ENCODE measurements at places on chromosomes 3 and 15.

- DNase-seq, result no peak
These were observed 5.9 kb downstream of the MYO5C start for GRCh38 chr15:52289629-52290081.

DNA sequence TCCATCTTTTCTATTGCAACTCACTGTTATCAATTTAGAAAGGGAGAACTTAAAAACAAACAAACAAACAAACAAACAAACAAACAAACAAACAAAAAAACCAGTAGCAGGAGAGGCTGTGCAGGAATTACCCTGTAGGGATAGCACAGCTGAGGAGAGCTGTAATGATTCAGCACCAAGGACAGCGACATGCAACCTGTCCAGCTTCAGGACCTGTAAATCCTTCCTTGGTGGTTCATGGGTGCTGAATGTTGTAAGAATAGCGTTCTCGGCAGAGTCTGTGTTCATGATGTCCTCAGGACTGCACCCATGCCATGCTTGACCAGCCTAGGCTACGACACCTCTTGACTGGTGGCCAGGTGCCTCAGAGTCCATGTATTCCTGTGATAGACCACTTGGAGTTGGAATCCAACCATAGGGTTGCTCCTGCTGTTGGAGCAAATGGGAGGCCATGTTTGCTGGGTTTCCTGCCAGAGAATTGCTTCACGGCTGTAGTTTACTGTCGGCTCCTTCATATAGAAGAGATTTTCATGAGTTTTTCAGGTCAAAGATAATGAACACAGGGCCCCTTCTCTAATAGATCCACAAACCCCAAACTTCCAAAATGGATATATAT is 65.9 kb downstream of the CACNA2D3 start:
- DNase-seq, result peak; percentile 16

DNA sequence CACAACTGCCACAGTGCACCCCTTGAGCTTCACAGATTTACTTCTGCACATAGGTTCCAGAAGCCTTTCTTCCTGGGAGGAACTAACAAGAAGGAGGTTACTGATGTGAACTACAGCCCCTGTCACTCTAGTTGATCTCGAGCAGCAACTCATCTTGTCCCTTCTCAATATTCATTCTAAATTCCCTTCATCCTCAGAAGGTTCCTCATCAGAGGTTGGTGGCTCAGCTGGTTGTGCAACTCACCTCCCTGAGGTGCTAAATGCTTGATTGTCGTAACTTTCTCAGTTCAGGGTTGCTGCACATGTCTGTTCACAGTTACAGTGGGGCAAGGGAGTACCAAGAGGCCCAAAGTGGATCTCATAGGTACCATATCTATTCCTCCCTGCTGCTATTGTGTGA is 5.7 kb upstream of the A4GNT start:
- DNase-seq, result no peak

DNA sequence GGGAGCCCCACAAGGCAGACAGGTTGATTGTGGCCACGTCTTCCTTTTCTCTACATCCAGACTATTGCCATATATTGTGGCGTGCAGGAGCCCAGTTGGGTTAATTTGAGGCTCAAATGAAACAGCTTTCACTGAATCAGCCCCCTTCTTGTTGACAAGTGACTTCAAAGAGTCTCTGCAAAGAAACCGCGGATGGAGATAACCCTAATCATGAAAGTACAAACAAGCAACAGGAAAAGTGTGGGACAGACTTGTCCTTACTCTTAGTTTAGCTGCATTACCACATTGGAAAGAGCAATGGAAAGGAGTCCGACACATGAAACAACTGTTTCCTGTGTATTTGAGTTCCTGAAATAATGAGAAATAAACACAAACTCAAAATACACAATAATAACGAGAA is 3.3 kb downstream of the TMEM40 start:
- no peak for DNase-seq

DNA sequence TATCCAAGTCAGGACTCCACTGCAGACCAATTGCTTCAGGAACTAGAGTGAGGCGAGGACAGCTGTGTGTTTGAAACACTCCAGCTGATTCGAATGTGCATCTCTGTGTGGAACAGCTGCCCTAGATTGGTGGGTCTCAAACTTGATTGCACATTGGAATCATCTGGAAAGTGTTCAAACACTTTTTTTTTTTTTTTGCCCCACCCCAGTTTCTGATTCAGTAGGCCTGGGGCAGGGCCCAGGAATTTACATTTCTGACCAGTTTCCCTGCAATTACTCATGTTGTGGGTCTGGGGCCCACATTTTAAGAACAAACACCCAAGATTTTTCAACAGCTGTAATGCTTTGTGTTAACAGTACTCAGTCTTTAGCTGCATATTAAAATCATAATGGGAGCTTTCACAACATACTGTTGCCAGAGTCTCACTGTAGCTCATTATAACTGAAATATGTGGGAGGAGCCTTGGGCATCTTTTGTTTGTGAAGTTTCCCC is 156.6 kb downstream of the NR1D2 start:
- no peak for DNase-seq

GRCh38 chr15:46317029-46317428 is 682.2 kb downstream of the SQOR start:
- DNase-seq, result no peak

DNA sequence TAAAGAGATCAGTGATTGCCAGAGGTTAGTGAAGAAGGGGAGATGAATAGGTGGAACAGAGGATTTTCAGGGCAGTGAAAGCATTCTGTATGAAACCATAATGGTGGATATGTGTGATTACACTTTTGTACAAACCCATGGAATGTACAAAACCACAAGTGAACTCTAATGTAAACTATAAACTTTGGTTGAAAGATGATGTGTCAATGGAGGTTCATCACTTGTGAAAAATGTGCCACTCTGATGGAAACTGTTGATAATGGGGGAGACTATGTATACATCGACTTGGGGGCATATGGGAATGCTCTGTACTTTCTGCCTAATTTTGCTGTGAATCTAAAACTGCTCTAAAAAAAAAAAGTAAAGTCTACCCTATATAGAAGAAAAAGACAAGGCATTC is 68.7 kb upstream of the ARHGEF3 start:
- no peak for DNase-seq

GRCh38 chr15:65374334-65374733 is 3.5 kb downstream of the IGDCC3 start:
- no peak for DNase-seq

DNA sequence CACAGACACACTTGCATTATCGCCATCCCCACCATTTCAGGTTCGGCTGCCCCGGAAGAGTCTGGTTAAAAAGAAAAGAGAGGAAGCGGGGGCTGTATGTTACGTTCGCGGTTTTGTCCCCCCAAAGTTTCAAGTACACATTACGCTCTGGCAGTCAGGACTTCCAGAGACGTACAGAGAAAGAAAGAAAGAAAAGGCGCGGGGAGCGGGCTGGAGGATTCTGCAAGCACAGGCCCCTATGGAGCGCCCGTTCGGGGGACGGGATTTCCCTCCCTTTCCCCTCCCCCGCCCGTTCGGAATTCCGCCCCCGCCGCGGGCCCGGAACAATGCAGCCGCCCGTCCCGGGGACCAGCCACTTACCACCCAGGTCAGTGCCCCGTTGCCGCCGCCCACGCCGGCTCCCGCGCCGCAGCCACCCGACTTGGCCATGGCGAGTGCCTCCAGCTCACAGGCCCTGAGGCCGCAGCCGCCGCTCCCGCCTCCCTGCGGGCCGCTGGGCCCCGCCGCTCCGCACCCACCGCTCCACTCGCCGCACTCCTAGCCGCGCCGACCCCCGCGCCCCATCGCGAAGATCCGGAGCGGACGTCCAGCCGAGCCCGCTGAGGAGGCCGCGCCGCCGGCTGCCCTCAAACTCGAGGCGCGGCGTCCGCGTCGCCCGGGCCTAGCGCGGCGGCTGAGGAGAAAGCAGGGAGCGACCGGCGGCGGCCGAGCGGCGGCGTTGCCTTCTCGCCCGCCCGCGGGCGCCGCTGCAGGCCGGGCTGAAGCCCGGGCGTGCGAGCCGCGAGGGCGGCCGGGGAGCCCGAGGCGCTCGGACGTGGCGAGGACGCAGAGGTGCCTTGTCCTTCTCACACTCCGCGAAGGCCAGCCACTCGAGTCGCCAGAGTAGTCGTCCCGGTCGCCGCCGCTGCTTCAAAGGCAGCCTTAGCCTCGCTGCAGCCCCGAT is 567 bp downstream of the TOP2B start:
- peak; percentile 76 for DNase-seq

GRCh38 chr3:28569357-28569756 is 220.7 kb upstream of the AZI2 start:
- no peak for DNase-seq

GRCh38 chr15:29268706-29269484 is 727 bp downstream of the NSMCE3 start:
- DNase-seq, result peak; percentile 56

DNA sequence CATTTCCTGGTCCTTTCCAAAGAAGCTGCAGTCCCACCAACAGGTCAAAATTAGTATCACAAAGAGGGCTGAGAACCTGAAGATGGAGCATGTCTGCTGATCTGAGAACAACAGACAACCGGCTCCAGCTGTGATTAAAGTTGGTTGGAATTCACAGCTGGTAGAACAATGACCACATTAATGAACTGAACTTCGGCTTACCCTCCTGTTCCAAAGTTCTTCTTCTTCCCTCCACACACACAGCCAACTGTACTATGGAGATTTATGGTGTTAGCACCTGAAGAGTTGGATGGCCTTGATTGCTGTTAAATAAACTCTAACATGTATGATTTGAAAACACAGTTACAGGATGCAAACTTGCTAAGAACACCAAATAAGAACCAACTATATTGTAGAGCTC is 27.4 kb upstream of the ROPN1 start:
- DNase-seq, result no peak

DNA sequence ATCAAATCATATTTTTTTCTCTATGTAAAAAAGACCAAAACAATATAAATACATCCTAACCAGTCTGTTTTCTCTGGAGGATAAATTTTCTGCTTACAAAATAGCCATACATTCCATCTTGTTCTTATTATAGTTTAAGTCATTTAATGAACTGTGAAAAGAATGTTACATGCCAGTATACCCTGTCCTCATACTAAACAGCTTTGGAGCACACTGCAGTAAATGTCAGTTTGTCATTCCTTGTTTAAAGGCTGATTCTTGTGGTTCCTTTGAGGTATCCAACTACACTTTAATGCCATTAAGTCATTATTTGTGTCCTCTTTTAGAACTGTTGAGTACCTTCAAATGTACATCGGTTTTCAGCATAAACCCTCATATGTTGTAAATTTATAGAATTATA is 52.7 kb upstream of the DCBLD2 start:
- DNase-seq, result no peak

- no peak for DNase-seq
These were observed 26.4 kb downstream of the NUP210 start for GRCh38 chr3:13393427-13394360.

DNA sequence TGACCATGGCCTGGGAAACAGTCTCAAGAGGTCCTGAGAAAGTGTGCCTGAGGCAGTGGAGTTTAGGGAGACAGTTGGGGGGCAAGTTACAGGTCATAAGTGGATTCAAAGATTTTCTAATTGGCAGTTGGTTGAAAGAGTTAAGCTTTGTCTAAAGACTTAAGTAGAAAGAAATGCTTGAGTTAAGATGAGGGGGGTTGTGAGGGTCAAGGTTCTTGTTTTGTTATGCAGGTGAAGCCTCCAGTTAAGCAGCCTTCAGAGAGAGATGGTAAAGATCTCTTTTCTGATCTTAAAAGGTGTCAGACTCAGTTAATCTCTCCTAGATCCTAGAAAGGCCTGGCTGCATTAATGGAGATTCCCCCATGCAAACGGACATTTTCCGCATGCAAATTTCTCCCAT is 356.3 kb upstream of the C2CD4B start:
- DNase-seq, result no peak

- DNase-seq, result no peak
These were observed 96.6 kb upstream of the PLXND1 start for GRCh38 chr3:129702934-129703712.

DNA sequence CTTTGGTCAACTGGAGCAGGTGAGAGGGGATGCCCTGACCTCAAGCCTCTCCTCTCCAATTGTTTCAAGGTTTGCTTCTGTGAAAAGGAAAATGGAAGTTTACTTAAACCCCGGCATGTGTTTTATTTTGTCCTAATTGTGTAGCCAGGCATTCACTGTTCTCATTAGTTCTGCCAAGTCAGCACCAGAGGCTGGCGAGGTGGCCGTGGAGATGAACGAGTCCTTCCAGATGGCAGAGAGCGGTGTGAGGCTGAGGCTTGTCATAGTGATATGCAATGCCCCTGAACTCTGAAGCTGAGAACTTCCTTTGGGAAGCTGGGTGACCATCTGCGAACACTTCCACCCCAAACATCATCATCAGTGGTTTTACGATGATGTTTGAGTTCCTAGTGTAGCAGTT is 199.6 kb downstream of the TJP1 start:
- no peak for DNase-seq

DNA sequence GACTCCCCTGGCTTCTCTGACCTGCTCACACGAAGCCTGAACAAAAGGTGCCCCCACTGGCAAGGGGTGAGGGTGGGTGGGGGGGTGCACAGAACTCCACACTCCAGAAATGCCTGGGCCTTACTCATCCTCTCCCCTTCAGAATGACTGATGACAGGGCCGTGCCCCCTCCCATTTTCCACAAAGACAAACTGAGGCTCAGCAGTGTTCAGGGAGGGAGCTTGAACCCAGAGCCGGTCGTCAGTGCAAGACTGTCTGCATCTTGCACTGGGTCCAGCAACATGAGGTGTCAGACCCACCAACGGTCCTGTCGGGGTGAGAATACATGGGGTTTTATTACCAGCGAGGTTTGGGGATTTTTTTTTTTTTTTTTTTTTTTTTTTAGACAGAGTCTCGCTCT is 15.3 kb downstream of the IGDCC3 start:
- no peak for DNase-seq

DNA sequence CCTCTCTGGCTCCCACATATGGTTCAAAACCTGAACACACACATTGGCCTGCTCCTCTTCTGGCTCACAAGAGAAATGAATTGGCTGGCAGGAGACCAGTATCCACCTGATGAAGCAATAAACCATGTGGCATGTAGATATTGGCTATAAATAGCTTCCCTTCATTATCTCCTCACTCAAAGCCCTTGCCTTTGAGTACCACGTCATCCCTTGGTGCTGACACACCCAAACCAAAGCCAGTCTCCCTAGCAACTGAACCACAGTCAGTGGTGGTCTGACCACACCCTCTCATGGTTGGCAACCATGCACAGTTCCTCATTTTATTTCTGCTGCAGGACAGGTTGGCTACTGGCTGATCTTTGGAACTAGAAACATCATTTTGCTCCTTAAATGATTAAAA is 98.8 kb downstream of the ZNF621 start:
- DNase-seq, result peak; percentile 17

DNA sequence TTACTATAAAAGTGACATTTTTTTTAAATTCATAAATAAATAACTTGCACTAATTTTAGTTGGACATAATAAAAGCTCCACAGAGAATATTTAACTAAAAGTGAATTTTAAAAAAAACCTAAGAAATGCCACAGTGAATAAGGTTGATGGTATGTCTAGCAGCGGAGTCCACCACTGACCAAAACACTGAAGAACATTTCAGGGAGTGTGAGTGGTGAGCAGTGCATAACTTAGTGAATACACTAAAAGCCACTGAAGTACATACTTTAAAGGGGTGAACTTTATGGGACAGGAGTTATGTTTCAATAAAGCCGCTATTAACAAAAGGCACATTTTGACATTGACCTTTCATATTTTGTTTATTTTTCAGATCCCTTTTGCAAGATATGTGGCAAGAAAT is 32.3 kb downstream of the SRP14 start:
- no peak for DNase-seq

- no peak for DNase-seq
These were observed 960.2 kb downstream of the TUSC7 start for GRCh38 chr3:117669774-117670173.

Measured in activated CD4-positive, alpha-beta T cell treated with anti-CD3 and anti-CD28 coated beads for 48 hours (primary cell).